ENCODE measurements at places on chromosomes 5 and 9.

DNA sequence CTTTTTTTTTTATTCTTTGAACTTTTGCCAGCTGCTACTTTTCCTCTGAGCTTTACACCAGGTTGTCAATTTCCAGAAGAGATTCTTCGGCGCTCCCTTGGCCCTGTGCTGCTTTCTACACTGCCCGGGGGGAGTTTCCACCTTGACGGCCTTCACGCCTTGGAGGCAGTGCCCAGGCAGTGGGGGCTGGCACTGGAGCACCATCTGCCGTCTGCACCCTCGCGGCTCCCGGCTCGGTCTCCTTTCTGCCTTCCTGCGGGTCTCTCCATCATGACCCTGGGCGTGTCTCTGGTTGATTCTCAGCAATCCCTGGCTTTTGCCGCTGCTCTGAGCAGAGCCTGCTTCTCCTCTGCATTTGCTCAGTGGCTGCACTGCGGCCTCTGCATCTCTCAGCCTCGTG lies 2.9 kb downstream of the SLC6A18 start:
- DNase-seq = no peak

DNA sequence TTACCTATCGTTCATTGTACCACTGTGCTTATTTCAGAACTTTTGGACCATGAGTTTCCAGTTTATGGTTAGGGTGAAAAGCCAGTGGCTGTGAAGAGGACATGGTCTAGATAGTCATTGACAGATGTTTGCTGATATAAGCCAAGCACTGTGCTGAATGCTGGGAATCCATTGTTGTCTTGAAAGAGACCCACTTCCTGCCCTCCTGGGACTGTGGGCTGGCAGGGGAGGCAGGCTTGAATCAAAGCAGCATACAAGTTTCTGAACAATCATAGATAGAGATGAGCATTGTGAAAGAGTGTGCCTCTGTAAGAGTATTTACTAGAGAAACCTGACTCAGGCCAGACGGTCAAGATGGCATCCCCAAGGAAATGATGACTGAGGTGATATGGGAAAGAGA lies 73.4 kb downstream of the NMUR2 start:
- no peak for DNase-seq

GRCh38 chr9:125169895-125170294 lies 19.7 kb downstream of the PPP6C start:
- DNase-seq = no peak

GRCh38 chr5:108321341-108321740 lies 60.6 kb downstream of the FBXL17 start:
- no peak for DNase-seq

DNA sequence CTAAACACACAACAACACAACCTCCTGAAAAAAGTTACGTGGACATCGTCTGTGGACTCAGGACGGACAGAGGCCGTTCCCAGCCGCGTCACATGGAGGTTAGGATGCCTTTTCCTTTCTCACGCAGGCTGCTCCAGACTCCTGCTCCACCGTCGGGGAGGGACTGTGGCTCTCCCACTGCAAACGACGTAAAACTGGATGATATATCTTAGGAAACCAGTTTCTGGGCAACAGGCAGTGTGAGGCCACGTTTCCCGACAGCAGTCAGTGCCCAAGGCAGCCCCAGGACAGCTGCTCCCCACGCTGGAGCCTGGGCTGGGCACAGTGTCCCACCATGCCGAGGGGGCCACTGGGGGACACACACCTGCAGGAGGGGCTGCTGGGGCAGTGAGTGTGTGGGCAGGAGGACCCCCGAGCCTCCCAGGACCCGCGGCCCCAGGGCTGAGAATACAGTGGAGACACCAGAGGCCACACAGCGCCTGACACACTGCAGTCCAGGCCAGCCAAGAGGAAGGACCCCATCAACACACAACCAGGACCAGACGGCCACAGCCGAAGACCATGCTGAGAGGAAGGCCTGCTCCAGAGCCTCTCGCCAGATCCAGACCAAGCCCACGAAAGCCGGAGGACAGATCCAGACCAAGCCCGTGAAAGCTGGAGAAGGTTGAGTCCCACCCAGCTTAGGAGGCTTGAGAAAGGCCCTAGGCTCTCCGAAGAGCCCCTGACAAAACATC lies 26.2 kb downstream of the EXD3 start:
- no peak for DNase-seq

DNA sequence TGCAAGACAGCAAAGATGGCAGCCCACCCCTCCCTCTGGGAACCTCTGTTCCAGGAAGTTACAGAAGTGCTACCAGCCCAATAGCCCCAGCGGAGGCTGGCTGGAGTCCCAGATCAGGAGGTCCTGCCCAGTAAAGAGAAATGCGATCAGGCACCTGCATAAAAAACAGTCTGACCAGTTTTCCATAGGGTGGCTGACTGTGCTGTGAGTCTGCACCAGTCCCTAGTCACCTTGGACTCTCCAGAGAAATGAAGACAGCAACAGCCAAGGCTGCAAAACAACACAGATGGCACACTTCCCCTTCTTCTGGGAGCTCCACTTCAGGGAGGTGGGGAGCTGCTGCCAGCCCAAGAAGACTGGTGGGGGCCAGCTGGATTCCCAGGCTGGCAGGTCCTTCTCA lies 265.5 kb upstream of the PCSK5 start:
- DNase-seq = peak; percentile 15

- peak; percentile 72 for DNase-seq
Measured at GRCh38 chr5:150411245-150411979, 1.3 kb downstream of the CD74 start.

- no peak for DNase-seq
Measured at GRCh38 chr9:18238254-18238653, 235.7 kb upstream of the ADAMTSL1 start.

DNA sequence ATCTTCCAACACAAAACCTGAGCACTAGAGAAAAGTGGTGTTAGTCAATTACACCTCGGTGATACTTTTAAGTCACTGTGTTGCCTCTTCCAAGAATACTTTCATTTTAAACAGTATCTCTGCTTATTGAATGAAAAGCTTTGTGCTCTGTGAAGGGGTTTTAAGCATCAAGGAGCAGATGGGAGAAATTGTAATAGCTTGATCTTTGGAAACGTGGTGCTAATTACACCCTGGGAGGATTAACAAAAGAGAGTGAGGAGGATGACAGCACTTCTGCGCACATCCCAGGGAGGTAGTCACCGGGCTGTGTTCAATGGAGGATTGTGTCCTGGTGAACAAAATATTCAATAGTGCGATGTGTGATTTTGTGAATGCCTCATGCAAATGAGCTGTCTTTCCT lies 477.4 kb upstream of the ADAMTS16 start:
- no peak for DNase-seq

- DNase-seq = no peak
Measured at GRCh38 chr5:114362197-114362976, 517 bp downstream of the KCNN2 start.

DNA sequence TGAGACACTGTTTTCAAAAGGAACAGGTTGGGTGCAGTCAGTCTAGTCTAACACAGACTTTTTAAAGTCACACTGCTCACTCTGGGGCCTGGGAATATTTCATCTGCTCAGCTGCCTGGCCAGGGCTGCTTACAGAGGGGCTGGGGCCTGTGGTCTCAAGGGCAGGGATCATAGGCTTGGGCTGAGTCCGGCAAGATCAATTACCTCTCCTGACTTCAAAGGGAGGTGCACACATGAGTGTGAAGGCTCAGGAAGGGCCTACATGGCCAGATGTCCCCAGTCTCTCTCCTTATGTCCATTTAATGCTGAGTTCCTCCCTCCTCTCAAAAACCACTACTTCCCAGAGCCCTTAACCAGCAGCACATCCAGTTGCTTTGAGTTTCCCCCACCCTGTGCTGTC lies 247.2 kb downstream of the HSPA4 start:
- no peak for DNase-seq

- peak; percentile 11 for DNase-seq
Measured at GRCh38 chr5:126098330-126099017, 324.7 kb upstream of the GRAMD2B start.

DNA sequence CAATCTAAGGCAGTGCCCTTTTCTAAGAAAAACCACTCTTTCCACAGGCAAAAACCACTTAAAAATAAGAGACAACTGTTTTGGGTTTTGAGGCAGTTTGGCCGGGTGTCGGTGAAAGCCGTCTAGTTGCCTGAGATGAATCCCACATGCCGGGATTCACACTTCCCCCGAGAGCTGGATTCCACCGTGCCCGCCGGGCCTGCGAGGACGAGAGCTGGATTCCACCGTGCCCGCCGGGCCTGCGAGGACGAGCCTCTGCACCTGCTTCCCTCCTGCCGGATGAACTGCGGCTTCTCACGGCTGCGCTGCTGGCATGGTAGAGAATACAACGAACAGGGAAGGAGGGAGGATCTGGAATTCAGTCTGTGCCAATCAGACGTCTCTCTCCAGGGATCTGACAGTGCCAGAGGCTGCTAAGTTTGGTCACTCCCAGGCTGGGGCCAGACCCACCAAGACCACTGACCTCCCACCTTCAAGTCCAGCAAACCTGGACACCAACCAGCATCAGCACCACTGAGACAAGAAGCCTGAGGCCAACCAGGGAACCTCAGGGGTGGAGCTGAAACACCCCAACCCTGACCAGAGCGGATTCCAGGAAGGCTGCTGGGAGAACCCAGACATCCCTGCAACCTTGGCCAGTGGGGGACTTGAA lies 23.0 kb downstream of the VAV2 start:
- no peak for DNase-seq

DNA sequence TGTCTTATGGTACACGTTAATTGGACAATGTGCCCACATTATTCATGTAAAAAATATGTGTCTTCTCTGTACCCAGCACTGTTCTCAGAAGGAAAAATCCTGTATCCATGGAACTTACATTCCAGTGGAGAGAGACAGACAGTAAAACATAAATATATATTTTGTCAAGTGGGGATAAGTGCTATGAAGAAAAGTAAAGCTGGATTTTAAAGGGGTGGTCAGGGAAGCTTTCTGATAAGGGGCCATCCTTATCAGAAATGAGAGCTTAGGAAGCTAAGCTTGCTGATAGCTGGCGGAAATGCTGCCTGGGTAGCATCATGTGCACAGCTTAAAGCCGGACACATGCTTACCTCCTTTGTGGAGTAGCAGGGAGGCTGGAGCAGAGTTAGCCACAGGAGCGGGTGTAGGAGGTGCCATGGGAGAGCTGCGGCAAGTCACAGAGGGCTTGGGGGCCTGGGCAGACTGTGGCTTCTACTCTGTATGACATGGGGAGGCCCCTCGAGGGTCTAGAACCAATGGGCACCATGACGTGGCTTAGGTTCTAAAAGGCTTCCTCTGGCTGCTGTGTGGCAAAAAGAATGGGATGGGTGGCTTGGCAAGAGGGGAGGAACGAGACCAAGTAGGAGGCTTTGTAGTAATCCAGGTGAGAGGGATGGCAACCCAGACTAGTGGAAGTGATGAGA lies 141.7 kb downstream of the FGF1 start:
- DNase-seq = no peak

Data from pons (tissue), 1 donor.